ENCODE measurements at places on chromosomes 7 and 10.

DNA sequence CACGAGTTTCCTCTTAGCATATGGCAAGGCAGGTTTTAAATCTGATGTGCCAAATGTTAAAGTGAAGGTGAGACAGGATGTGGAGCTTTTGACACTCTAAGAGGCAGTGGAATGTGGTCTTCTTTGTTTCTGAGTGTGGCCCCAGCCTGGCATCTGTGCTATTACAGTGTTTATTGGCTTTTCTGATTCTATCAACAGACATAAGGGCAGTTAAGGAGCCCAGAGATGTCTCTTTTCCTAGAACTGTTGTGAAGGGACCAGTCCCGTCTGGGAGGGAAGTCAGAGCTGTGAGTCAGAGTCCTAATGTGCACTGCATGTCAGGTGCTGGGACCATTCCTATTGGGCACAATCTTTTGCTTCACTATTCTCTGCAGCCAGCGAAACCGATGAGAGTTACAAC lies 32.5 kb downstream of the TRUB1 start:
- DNase-seq = no peak

GRCh38 chr7:94875201-94875600 lies 32.2 kb upstream of the PPP1R9A start:
- DNase-seq = no peak

GRCh38 chr7:45564485-45564884 lies 9.7 kb upstream of the ADCY1 start:
- no peak for DNase-seq

DNA sequence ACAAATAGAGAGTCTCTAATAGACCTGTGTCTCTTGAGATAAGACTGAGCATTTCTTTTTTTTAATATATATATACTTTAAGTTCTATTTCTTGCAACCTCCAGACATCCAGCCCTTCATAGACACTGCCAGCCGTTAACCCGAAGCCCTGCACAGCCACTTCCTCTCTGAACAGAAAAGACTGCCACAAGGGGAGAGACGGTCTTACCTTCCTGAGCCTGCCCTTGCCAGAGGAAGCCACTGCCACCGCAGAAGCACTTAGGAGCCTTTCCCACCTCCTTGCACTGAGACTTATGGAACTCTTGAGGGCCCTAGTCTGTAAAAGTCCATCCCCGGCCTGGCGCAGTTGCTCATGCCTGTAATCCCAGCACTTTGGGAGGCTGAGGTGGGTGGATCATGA lies 31.8 kb upstream of the PRSS1 start:
- peak; percentile 15 for DNase-seq

- DNase-seq = no peak
Observed at GRCh38 chr10:102791754-102792395, 45.3 kb downstream of the CYP17A1 start.

- no peak for DNase-seq
Observed at GRCh38 chr7:149729983-149730801, 43.2 kb downstream of the ZNF467 start.

DNA sequence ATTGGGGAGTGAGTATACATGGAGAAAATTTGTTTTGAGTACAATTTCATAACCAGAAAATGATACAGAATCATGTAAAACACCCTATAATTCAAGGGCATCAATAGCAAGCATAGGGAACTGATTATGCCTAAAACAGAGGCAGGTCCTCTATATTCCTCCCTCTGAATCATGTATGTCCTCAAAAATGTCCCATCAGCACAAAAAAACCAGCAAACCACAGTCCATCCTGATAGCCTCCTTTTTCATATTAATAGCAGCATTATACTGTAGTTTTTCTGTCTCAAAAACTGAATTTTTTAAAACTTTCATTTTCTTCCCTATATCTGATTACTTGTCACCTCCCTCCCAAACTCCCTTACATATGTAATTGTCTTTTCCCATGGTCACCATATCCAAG lies 1057.3 kb downstream of the CNTNAP2 start:
- no peak for DNase-seq

GRCh38 chr10:61904733-61905725 lies 3.5 kb downstream of the ARID5B start:
- DNase-seq = no peak

DNA sequence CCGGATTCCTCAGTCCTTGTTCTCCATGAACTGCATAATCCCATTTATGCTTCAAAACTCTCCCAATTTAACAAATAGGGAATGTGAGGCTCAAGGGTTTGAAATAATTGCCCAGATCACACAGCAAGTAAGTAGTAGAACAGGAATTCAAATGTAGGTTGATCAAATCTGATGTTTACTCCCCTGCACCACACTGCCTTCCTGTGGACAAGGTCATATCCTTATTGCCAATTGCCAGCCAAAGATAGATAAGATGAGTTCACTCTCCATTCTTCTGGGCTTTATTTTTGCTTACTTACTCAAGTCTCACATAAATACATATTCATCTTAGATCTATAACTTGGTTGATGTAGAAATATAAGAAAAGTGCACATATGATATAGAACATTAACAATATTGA lies 435.2 kb upstream of the ETV1 start:
- DNase-seq = no peak

DNA sequence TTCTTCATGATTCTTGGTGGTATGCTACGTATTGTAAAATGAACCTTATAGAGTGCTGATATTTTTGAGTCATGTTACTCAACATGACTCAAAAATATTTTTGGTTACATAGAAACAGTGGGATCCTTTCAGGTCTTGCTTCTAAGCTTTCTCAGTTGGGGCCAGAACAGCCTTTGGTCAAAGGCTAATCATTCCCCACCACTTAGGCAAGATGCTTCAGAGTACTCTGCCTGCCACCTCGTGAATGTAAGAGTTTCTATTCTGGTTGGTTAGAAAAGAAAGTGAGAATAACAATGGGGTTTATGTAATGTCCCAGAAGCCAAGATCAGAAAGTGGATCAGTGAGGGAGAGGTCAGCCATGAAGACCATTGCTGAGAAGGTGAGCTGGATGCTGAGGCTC lies 327.8 kb downstream of the TCERG1L start:
- DNase-seq = no peak

GRCh38 chr7:41928781-41929180 lies 225.9 kb upstream of the INHBA start:
- DNase-seq = no peak

DNA sequence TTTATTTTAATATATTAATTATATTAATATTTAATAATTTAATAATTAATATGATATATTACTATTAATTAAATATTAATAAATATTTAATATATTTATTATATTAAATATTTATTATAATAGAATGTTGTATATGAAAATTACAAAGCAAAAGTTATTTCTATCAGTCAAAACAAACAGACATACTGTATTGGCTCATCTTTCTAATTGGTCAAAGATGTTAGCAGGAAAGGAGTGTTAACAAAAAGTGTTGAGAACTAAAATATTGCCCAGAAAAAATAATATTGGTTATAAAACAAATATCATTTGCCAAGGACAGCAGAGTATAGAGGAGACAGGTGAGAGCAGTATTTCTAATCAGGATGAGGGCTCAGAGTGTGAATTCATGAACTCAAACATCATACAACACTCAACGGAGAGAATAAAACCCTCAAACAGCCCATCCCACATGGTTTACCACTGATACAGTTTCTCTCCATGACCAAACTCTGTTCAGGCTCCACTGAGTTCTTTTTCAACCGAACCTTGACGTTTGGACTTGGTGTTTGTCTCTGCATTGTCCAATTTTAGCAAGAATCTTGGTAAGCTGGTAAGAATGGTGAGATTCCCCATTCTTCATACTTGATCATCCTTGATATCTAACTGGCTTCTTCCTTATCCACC lies 58.0 kb downstream of the TSPAN12 start:
- DNase-seq = no peak

DNA sequence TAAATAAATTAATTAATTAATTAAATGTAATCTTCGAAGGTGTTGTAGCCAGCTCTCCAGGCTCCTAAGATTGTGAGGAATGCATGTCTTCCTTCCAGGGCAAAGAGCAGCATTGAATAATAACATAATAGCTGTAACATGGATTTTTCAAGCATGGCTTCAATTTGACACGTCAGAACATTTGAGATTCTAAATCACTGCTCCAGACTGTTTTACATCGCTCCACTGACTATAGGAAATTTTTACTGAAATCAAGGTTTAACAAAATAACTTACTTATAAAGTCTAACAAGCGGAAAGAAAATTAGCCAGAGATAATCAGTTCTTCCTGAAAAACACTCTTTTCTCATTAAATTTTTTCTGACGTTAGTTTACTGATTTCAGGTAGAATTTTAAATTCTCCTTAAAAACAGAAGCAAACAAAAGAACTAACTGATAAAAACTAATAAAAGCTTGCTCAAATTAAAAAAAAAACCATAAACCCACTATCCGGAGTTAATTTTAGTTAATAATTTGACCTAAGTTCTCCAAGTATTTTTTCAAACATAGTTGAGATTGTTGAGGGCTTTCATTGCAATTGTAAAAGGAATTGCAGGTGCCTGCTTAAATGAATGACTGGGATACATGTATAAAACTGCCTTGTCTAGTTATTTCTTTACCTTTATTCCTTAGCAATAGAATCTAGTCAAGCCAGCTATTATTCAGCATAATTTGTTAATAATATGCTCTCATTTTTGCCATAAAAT lies 51.2 kb upstream of the SGCE start:
- no peak for DNase-seq

DNA sequence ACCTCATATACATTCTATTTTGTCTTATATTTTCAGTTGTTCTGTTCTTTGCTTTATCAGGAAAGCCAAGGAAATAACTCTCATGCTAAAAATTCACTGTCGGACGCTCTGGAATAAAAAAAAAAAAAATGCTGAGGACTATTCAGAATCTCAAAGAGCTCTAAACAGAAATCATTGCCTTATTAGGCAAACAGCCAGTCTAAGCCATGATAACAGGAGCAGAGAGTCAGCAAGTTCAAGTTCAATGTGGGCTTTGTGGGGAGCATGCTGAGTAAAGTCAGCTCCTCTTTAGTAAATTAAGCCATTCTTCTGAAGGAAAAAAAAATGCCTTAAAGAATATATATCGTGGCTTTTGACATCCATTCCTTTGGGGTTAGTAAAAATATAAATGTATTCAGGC lies 13.6 kb upstream of the FAM13C start:
- DNase-seq = no peak

- no peak for DNase-seq
Observed at GRCh38 chr7:105963038-105963667, at the start of gene CDHR3. Gene CDHR3, plus strand, starts transcription at chr7:105963264. Its CDS starts 55 bp downstream, at chr7:105963319.

- DNase-seq = no peak
Observed at GRCh38 chr10:54559498-54559897, 241.5 kb downstream of the PCDH15 start.

- DNase-seq = no peak
Observed at GRCh38 chr10:50417486-50417885, 166.2 kb upstream of the ASAH2 start.

GRCh38 chr10:26960308-26960707 lies 99.5 kb upstream of the ABI1 start:
- no peak for DNase-seq

- no peak for DNase-seq
Observed at GRCh38 chr10:109205929-109206585, 717.3 kb downstream of the XPNPEP1 start.

DNA sequence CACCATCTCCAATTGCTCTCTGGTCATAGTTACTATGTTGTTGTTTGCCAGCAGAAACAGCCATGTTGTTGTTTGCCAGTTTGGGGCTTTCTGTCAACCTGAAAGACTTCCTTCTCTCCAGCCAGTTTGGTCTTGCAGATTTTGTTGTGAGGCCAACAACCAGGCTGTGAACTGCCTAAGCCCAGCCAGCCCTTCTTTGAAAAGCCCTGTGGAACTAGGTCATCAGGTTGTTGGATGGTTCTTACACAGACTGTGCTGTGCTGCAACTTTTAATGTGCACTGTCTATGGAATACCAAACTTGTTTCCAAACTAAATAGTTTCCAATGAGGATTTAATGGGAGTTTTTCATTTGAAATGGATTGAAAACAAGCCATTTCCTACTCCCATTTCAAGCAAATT lies 592.7 kb upstream of the GALNT17 start:
- no peak for DNase-seq

GRCh38 chr10:7507887-7508726 lies 97.3 kb upstream of the SFMBT2 start:
- DNase-seq = no peak

- no peak for DNase-seq
Observed at GRCh38 chr10:31962826-31963588, 34.4 kb upstream of the ARHGAP12 start.

DNA sequence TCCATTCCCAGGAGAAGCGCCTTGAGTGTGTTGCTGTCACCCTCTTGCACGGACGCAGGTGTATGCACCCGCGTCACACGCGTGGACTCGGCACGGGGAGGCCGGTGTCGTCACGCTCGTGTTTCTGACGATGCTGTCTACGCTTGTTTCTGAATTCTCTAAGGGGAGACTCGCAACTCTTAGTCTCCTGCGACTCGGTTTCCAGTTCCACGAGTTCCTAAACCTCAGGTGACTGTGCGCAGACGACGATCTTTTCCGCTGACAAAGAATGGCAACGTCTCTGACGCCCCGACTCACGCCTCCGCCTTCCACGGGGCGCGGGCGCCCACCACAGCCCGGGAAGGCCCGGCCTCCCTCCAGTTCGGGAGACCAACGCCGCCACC lies 579 bp downstream of the IDI1 start:
- no peak for DNase-seq

- DNase-seq = no peak
Observed at GRCh38 chr7:50637725-50638643, 72.8 kb upstream of the DDC start.

- no peak for DNase-seq
Observed at GRCh38 chr7:77913977-77914607, 115.5 kb downstream of the PHTF2 start.

- DNase-seq = no peak
Observed at GRCh38 chr10:36087006-36088005, 445.2 kb upstream of the FZD8 start.

GRCh38 chr7:136036336-136036735 lies 59.2 kb upstream of the MTPN start:
- no peak for DNase-seq

GRCh38 chr7:117386110-117386706 lies 41.1 kb downstream of the ASZ1 start:
- DNase-seq = no peak

DNA sequence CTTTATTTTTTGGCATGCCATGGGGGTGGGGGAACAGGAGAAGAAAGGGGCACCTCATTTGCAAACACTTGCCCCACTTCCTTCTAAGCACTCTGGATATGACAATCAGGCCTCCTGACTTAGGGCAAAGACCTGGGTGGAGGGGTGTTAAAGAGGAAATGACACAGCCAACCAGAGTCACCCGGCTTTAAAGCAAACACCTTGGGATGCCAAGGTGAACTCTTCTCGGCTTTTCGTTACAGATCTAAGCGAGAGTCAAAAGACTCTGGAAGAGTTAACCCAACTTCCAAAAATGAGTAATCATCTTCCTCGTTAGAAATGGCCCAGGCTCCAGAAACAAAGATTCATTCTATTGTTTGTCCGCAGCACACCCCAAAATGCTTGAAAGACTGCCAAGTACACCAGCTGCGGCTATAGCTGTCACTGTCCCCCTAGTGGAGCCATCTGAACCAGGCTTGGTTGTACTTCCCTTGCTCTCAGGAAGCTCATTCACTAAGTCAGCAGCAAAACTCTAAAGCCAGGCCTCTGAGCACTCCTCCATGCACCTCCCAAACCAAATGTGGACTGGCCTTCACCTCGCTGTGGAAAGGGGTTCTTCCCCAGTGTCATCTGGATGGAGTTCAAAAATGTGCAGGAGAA lies 24.8 kb downstream of the FAM53B start:
- no peak for DNase-seq

Measured in stimulated activated CD4-positive, alpha-beta T cell treated with anti-CD3 and anti-CD28 coated beads, Interleukin-15, amount 100 ng/mL, for 1 hour (primary cell).